Stimulated activated naive CD8-positive, alpha-beta T cell treated with anti-CD3 and anti-CD28 coated beads, Interleukin-15, Interleukin-2, amounts not matched to agents 100 U/mL and 50 U/mL, for 24 hours (primary cell): ENCODE measurements at places on chromosomes 2 and 18.

DNA sequence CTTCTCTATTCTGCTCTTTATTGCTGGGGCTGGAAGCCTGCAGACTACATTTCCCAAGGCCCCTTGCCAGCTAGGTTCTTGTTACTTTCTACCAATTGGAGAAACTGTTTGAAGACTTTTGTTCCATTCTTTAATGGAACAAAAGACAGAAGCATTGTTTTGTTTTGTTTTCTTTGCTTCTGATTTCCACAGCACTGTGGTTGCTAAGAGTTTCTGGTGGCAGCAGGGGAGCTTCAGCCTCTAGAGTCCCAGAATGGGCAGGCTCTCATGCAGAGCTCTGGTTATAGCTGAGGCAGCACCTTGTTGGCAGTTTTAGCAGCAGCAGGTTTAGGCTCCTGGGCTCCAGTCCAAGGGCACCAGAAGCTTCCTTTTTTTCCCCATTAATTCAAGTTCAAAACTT lies 234.3 kb downstream of the ETAA1 start:
- no peak for DNase-seq

DNA sequence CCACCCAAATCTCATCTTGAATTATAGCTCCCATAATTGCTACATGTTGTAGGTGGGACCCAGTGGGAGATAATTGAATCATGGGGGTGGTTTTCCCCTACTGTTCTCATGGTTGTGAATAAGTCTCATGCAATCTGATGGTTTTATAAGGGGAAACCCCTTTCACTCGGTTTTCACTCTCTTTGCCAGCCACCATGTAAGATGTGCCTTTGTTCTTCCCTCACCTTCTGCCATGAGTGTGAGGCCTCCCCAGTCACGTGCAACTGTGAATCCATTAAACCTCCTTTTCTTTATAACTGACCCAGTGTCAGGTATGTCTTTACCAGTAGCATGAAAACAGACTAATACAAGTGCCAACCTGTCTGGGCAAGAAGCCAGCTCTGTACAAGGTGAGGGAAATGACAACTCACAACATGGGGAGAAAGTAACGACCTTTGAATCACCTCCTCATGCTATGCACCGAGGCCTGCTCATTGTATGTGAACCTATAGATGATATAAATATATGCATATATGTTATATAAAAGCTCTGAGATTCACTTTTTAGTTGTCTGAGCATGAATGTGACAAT lies 162.2 kb downstream of the ALPK2 start:
- DNase-seq: no peak

GRCh38 chr18:59733421-59733820 lies 36.2 kb upstream of the CCBE1 start:
- DNase-seq: no peak

- DNase-seq: no peak
Measured at GRCh38 chr2:180364719-180365118, 357.6 kb upstream of the CWC22 start.

DNA sequence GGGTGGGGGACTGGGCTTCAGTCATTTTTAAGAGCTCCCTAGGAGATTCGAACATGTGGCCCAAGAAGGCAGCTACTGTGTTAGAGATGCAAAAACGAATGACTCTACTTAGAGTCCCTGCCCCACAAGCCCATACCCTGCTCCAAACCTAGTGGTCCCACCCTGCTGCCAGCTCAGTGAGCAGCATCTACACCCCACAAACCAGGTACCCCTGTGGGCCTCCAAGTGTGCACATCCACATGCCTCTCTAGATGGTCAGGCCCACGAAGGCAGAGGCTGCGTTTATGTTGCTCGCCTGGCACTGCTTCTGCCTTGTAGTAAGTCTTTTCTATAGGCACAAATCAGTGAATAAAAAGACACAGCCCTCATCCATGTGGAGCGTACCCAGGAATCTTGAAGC lies 112.6 kb downstream of the PDCL3 start:
- DNase-seq: no peak

- DNase-seq: no peak
Measured at GRCh38 chr2:153871231-153872221, at the start of gene GALNT13. Gene GALNT13, plus strand, starts transcription at chr2:153871922.

GRCh38 chr2:8573234-8573941 lies 108.5 kb upstream of the ID2 start:
- DNase-seq: no peak

- no peak for DNase-seq
Measured at GRCh38 chr2:125516496-125517109, 1139.4 kb upstream of the GYPC start.

- DNase-seq: peak; percentile 69
Measured at GRCh38 chr2:28621172-28622100, 125.6 kb downstream of the PLB1 start.

GRCh38 chr2:227765788-227766372 lies 20.2 kb downstream of the SCYGR8 start:
- DNase-seq: no peak

DNA sequence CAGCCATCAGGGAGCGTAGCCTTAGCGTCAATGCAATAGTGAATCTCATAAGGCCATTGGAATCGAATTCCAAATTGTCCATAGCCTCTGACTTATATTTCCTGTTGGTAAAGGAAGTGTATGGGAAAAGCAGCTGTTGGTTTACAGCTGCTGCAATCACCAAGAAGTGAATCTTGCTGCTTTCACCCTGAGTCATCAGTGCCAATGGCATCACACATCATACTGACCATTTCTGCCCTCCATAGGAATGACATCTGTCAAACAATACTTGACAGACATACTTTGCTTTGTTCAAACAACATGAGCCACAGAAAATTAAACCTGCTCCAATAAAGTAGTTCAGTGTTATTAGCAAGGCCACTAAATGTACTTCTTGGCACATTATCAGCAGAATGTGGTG lies 111.2 kb upstream of the KLHL29 start:
- DNase-seq: no peak

DNA sequence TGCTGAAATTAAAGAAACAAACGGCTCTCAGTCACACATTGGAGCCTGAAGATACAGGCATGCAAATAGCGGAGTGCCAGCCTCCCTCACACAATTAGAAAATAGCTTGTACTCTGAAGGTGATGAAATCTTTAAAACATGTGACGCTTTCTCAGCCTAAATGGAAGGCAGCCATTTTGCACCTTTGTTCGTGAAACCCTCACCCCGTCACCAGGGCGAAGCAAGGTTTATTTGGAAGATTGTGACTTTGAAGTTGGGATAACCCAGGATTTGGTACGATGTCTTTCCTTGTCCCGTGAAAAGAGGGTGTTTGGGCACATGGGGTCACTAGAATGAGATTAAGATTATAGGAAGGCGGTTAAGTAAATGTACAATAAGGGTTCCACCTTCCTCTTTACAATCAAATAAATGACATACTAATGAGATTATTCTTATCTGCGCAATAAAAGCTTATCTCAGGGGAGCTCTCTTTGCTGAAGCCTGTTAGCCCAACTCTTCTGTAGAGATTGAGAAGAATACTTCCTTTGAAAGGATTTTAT lies 4.2 kb downstream of the SH3BP4 start:
- no peak for DNase-seq

- DNase-seq: no peak
Measured at GRCh38 chr2:133193544-133194361, 374.5 kb downstream of the NCKAP5 start.

- no peak for DNase-seq
Measured at GRCh38 chr18:79185648-79186047, 116.5 kb downstream of the ATP9B start.

- DNase-seq: no peak
Measured at GRCh38 chr2:1859671-1860450, 115.5 kb upstream of the PXDN start.

GRCh38 chr2:10091182-10091888 lies 11.1 kb upstream of the CYS1 start:
- peak; percentile 24 for DNase-seq

GRCh38 chr18:38415811-38416210 lies 850.2 kb upstream of the CELF4 start:
- DNase-seq: no peak

DNA sequence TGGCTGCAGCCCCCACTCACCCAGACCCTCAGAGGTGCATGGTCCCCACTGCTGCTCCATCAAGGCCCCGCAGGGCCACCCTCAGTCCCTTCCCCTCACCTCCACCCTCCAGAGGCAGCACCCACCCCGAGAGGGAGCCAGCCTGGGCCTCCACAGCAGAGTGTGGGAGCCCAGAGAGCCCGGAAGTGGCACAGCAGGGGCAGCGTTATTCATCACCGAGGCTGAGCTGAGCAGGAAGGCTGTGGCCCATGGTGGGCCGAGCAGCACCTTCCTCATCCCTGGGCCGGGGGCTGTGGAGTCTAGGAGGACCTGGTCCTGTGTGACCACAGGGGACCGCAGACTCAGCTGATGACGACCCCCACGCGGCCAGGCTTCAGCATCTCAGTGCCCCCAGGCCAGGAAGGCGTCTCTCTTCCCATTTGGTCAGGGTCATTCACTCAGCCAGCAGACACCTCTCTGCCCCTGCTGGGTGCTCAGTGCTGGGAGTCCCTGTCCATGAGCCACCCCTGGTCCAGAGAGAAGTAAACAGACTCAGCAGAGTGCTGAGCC lies 258.1 kb downstream of the ATAD2B start:
- DNase-seq: no peak

DNA sequence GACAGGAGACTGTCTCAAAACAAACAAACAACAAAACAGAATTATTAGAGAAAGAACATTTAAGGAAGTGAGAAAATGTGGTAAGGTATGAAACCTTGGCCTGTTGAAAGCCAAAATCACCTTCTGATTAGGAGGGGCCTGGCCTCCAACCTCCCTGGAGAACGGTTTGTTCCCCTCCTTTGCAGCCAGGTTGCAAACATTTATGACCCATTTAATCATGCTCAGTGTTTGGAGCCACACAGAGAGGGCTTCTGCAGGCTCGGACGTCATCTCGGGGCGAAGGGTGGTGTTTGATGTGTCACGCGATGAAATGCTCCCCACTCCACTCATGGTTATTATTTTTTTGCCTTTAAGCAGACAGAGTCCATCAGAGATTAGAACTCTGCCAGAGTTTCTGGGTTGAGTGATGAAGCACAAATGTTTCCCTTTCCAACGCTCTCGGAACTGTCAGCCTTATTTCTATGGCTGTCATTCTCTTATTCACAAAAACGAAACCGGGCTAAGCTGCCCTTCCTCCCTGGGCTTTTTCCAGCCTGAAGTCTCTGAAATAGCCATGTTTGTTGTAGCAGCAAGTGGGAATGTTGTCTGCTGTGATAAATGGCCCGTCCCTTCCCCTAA lies 33.6 kb upstream of the ROCK2 start:
- DNase-seq: no peak

- DNase-seq: peak; percentile 61
Measured at GRCh38 chr2:235270956-235271355, 222.9 kb upstream of the AGAP1 start.

- DNase-seq: peak; percentile 57
Measured at GRCh38 chr2:61177727-61178549, 15.9 kb downstream of the C2orf74 start.

- no peak for DNase-seq
Measured at GRCh38 chr2:142975239-142975638, 97.8 kb downstream of the KYNU start.

- no peak for DNase-seq
Measured at GRCh38 chr2:25308599-25308998, 33.1 kb downstream of the DNMT3A start.

GRCh38 chr2:152611458-152612231 lies 105.6 kb downstream of the PRPF40A start:
- DNase-seq: no peak

GRCh38 chr2:159515441-159515840 lies 100.9 kb downstream of the BAZ2B start:
- DNase-seq: no peak

DNA sequence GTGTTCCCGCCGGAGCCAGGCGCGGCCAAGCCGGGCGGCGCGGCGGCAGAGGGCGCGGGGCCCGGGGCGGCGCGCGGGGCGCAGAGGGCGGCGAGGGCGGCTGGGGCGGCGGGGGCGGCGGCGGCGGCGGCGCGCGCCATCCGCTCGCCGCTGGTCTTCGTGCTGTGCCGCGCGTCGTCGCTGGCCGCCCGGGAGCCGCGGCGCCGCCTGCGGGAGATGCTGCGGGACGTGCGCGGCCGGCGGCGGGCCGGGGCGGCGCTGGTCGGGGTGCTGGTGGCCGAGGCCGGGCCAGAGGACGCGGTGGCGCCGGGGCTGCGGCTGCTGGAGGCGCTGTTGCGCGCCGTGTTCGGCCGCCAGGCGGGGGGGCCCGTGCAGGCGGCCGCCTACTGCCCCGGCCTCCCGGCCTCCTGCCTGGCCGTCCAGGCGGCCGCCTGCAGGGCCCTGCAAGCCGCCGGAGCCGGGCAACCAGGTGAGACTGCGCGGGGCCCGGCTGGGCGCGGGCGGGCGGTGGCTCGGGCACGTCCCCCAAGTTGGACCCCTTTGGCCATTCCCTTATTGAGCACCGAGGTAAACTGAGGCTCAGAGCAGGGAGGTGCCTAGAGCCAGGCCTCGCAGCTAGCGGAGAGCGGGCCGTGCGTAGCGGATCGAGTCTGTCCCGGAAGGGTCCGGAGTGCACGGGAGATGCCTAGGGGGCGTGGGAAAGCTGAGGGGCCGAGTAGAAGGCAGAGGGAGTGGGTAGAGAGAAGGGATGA lies 584 bp downstream of the C2orf72 start:
- DNase-seq: no peak

DNA sequence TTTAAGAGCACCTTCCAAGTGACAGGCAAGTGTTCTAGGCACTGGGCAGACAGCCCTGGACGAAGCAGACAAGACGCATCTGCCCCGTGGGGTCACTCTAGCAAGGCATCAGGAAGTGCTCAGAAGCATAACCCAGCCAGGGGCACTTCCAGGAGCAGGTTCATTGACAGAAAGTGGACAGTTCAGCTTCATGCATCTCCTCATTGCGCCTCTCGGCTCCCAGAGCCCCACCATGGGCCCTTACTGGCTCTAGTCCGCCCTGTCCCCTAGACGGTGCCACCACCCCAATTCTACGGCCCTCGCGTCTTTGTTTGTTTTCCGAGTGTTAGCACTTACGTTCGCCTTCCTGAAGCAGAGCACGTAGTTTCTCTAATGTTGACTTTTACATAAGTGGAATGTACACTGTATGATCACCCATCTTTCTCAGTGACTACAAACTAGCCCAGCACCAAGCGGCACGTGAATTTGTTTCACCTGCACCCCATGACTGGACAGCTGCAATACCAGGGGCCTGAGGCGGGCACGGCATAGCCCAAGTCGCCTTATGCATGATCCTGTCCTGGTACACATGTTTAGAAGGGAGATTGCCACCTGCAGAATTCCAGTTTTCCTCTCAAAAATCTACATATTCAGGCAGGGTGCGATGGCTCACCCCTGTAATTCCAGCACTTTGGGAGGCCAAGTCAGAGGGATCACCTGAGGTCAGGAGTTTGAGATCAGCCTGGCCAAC lies 33.2 kb downstream of the SNED1 start:
- no peak for DNase-seq

DNA sequence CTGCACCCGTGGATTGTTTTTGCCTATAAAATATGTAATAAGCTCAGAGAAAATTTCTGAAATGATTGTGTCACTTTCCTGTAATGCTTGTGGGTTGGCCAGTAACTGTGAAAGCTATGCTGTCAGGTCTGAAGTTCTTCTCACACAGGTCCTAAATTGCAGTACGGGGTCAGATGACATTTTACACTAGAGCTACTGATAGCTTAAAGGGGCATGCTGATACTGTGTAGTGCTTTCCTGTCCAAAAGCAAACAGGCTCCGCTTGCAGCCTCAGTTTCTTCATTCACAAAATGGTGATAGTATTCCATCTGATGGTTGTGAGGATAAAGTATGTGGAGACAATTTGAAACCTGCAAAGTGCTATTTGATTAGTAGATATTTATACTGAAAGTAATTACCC lies 7.6 kb upstream of the FARSB start:
- no peak for DNase-seq
